ENCODE measurements at places on chromosomes 2 and 18. TPM values are rescaled to one million over a fixed set of nuclear protein-coding genes. Genes with fewer than 3 reads are reported as not detected.

Gene ASIC4
- total RNA-seq = under 0.01 TPM

Gene PLEKHH2
- 18.8 TPM for total RNA-seq

Gene UGT1A3
- not detected for total RNA-seq

Gene PLGLB1
- total RNA-seq = 2.9 TPM

Gene KCNE4
- total RNA-seq = 40.4 TPM

Gene NYAP2
- total RNA-seq = under 0.01 TPM

Gene KCNG2
- total RNA-seq = not detected

Gene ALLC
- not detected for total RNA-seq

Gene TGFA
- not detected for total RNA-seq

Gene TXNDC2
- total RNA-seq = 0.36 TPM

Gene TWIST2
- 9.4 TPM for total RNA-seq

Gene TUBA4B
- total RNA-seq = not detected

Gene NGEF
- 4.7 TPM for total RNA-seq

Gene DYSF
- 4.3 TPM for total RNA-seq

Gene ANKRD23
- 1.8 TPM for total RNA-seq

Gene SCG2
- 2.4 TPM for total RNA-seq

Gene VWC2L
- not detected for total RNA-seq

Gene NEB
- 0.29 TPM for total RNA-seq

Gene IFIH1
- 9.1 TPM for total RNA-seq

Gene RAX
- not detected for total RNA-seq

Gene GAL3ST2
- 0.36 TPM for total RNA-seq

Gene SNED1
- total RNA-seq = 127 TPM

Gene MTA3
- 29.3 TPM for total RNA-seq

Gene BBS5
- total RNA-seq = 5.8 TPM

Gene CNGA3
- total RNA-seq = 0.29 TPM

Gene IL1A
- total RNA-seq = not detected

Gene CCDC68
- 9.0 TPM for total RNA-seq

Gene GPR17
- not detected for total RNA-seq

Gene TBR1
- total RNA-seq = not detected

Gene SERPINB12
- not detected for total RNA-seq

Gene IGFBP2
- 11.2 TPM for total RNA-seq

Gene ERBB4
- total RNA-seq = not detected

Gene MPP4
- total RNA-seq = 2.1 TPM

Gene CTDSP1
- 53.3 TPM for total RNA-seq

Gene REEP1
- total RNA-seq = 0.36 TPM

Gene FOXI3
- total RNA-seq = not detected

Gene CNTNAP5
- total RNA-seq = not detected
